ENCODE measurements at places on chromosomes 1 and 21.
A peak's percentile ranks its signal among the peaks of the same experiment; 100 is the strongest.

DNA sequence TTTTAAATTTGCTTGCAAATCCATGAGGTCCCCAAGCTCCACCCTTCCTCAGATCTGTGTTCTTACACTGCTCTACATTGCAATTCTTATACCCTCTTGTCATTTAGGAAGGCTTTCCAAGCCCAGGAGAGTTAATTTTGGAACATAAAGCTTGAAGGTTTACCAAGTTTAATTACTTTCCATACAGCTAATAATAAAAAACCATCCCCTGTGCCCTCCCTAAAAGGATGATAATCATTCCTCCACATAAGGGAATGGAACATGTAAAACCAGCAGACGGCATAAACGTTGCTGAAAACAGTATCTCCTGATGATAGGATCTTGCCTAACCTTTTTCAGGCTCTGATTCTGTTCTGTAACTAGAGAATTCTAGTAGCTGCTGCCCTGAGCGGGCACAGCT, 23.9 kb upstream of the SIPA1L2 start:
- DNase-seq: no peak

DNA sequence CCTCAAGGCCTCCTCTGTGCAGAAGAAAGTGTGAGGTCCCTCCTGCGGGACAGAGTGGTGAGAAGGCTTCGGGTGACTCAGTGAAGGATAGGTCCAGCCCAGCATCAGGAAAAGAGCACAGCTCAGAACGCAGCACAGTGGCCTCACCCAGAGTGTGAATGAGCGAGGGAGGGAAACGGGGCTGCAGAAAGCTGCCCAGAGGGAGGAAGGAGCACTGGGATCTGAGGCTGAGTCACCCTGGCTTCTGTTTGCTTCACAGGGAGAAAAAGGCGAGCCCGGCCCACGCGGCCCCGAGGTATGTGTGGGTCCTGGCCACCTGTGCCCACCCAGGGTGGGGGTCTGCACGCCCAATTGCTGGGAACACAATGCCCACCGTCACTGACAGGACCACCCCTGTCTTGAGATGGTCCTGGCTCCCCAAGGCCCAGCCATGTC, 24.3 kb downstream of the COL6A2 start:
- DNase-seq: no peak

- no peak for DNase-seq
These were observed 5.2 kb upstream of the FNDC10 start for GRCh38 chr1:1605034-1605591.

GRCh38 chr1:67850611-67851075, 17.4 kb upstream of the GNG12 start:
- peak; percentile 27 for DNase-seq

DNA sequence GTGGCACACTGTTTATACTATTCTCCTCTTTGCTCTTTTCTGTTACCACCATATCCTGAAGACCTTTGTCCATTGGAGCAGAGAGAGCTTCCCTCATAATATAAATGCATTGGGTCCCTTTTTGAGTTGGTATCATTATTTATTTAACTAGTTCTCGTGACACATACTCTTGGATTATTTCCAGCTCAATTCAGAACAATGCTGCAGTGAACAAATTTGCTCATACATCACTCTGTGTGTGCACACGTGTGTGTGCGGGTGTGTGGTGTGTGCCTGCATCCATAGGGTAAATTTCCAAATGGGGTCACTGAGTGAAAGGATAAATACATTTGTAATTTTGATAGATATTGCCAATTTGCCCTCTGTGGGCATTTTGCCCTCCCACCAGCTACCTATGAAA, 5.8 kb downstream of the PLA2G2A start:
- no peak for DNase-seq

GRCh38 chr1:8423692-8424538, 106.0 kb downstream of the SLC45A1 start:
- DNase-seq: no peak

DNA sequence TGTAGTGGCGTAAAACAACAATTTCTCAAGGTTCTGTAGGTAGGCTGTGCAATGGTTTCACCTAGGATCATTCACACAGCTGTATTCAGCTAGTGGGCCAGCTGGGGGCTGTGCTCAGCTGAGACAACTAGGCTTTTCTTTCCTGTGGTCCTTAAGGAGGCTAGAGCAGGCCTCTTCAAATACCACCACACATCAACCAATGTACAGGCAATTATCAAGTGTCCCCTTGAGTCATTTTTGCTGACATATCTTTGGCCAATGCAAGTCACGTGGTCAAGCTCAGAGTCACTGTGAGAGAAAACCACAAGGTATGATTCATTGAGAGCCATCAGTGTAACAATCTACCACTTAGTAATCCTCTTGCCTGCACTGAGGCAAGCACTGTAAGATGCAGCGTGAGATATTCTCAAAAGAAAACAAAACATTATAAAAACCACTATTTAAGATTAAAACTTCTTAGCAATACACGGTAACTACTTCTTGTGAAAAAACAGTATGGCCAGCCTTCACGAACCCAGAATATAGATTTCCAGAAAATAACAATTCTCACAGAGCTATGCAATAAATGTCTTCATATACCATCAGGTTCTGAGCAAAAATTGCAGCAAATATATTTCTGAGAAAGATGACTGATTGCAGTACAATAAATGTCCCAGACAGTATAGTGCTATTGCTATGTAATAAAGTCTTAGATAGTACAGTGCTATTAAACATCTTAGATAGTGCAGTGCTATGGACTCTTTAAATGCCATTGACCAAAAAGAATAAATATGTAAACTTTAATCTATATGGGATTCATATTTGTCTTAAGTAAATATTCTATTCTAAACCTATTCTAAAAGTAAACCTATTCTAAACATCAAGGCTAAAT, 55.3 kb downstream of the NME7 start:
- DNase-seq: peak; percentile 78

- DNase-seq: no peak
These were observed 106.4 kb downstream of the CTH start for GRCh38 chr1:70517444-70517843.

DNA sequence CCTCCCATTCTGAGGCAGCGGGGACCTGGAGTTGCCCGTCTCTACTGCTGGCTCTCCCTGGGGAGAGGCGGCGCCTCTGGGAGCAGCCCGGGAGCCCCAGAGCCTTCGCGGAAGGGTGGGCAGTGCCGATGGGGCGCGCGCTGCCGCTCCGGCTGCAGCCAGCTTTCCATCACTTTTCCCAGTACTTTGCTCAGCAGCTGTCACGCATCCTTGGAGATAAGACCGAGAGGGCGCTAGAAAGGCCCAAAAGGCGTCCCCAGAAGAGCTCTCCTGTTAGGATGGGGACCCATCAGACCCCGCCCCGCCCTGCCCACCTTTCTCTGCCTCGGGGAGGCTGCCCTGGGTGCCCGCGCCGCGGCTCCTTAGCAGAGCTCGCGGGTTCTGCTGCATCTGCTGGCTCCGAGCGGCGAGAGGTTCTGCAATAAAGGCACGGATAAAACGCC, 534 bp downstream of the KCNH1 start:
- DNase-seq: no peak

DNA sequence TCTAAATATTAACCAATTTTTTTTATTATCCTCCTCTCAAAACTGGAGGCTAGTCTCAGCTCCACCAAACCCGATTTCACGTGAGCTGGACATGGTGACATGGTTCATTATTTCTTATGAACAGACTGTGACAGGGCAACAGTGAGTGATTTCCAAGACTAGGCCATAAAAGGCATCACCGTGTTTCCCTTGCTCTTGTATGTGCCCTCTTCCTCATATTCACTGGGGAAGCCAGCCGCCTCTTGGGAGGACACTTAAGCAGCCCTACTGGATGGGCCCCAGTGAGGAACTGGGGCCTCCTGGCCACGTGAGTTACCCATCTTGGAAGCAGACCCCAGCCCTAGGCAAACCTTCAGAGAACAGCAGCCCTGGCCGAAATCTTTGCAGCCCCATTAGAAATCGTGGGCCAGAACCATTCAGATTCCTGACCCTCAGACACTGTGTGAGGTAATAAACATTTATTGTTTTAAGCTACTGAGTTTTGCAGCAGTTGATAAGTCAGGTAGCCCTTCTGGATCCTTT, 105.0 kb downstream of the GALNT2 start:
- no peak for DNase-seq

DNA sequence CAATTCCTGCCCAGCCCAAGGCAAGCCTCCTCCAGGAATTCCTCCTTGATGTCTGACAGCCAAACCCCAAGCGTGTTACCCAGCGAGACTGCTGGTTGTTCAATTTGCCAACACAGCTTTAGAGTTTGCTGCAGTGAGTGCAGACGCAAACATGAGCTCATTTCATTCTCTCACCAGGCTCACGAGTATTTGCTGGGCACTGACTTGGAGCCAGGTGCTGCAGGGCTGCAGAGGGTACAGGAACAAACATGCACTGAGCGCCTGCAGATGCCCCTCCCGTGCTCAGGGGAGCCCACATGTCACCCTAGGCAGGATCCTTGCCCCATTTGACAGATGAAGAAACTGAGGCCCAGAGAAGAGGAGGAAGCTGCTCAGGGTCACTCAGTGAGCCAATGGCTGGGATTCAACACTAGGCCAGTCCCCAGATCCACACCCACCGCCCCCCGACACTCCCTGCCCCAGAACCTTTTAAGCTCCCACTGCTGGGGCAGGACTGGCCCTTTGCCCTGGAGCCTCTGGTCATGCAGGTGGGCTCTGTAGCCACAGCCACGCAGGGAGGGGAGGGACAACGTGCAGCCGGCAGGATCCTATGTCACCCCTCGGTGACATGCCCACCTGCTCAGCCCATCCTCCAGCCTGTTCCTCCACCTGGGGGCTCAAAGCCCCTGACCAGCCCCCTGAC, 363.7 kb downstream of the MATN1 start:
- DNase-seq: no peak
